ENCODE measurements at places on chromosomes 7 and 10.

- no peak for DNase-seq
Observed at GRCh38 chr7:29192811-29193210, 1.8 kb upstream of the CHN2 start.

DNA sequence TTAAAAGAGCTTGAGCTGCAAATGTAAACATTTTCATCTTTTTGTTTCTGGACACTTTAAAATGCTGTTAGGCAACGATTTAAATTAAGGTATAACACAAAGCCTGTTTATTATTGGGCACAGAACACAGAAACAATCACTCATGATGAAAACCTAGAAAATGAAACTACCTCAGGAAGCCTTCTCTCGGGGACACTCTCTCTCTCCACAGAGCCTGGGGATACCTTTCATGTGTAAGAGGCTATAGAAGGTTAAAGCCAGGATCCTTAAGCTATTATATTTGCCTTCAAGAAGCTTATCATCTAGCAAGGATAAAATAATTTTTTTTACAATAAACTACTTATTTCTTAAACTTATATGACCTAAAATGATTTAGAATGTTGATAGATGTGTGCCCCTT is 194.1 kb downstream of the SKAP2 start:
- no peak for DNase-seq

DNA sequence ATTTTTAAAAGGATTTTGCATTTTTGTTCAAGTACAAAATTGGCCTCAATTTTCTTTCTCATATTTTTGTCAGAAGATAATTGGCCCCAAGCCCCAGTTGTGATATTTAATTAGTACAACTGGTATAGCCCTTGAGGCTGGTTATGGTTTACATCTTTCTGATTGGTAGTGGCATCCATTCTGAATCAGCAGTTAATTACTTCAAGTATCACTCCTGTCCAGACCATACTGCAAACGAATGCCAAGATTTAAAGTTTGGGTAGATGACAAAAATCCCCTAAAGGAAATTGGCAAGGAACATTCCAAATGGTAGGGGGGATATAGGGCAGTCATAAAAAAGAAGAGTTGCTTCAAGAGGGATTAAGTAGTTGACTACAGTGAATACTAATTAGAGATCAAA is 23.1 kb downstream of the MYPN start:
- DNase-seq = no peak

GRCh38 chr10:82811621-82812020 is 936.6 kb downstream of the NRG3 start:
- no peak for DNase-seq

GRCh38 chr10:67852761-67853160 is 14.8 kb upstream of the DNAJC12 start:
- no peak for DNase-seq

DNA sequence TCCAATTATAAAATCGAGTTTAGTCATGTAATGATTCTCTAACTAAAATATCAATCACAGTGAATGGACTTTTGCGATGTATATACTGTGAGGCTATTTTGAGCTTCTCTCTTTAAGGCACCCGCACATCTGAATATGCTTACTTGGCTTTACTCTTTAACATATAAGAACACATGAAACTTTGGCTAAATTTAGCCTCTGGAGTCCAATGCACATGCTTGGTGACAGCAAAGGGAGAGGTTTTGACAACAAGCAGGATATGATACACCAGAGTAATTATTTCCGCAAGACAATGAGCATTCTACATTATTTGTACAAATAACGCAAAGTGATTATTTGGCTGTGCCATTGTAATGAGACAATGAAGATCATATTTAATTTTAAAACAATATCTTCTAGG is 72.4 kb downstream of the ARID5B start:
- no peak for DNase-seq
